ENCODE measurements at places on chromosomes 5 and 9.

- no peak for DNase-seq
Observed at GRCh38 chr5:52837591-52838001, 49.9 kb downstream of the ITGA1 start.

- no peak for DNase-seq
Observed at GRCh38 chr9:116480700-116481099, 206.4 kb upstream of the TRIM32 start.

- no peak for DNase-seq
Observed at GRCh38 chr5:102958481-102959011, 161.4 kb downstream of the GIN1 start.

DNA sequence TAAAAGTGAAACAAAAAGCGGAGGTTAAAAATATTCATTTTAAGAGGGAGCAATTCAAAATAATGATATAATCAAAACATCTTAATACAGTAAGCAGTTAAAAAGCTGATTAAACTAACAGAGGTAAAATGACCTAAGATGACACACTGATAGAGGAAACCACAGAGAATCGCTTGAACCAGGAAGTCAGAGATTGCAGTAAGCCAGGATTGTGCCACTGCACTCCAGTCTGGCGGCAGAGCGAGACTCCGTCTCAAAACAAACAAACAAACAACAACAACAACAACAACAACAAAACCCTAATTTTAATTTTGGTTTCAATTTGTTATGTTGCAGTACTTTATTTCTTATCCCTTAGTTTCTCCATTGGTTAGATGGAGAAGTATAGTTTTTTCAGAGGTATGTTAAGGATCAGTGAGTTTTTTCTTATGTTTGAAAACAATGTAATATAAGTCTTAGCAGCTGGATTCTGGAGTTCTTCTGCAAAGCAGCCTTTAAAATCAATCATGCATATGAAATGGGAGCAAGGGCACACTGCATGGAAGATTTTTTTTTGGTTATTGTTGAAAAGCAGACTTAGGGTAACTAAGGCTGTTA lies 58.5 kb downstream of the MLANA start:
- DNase-seq = no peak
